ENCODE measurements at places on chromosomes 6 and 20.

DNA sequence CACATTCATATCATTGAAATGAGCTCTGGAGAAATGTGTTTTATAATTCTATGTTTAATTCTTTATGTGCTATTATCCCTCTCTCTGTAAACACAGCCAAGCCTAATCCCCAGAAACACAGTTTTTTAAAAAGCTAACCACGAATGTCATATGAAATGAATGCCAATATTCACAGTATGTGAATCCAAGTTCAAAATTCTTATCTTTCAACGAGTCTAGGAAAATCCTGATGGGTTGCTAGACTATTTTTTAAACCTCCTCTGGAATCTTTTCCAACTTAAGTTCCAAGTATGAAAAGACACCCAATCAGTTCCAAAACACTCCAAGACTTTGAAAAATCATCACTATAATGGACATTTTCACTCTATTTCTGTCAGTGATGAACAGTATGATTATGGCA, 689.3 kb downstream of the HACE1 start:
- ATAC-seq = no peak

GRCh38 chr6:131398176-131398575, 174.8 kb upstream of the ARG1 start:
- no peak for ATAC-seq

DNA sequence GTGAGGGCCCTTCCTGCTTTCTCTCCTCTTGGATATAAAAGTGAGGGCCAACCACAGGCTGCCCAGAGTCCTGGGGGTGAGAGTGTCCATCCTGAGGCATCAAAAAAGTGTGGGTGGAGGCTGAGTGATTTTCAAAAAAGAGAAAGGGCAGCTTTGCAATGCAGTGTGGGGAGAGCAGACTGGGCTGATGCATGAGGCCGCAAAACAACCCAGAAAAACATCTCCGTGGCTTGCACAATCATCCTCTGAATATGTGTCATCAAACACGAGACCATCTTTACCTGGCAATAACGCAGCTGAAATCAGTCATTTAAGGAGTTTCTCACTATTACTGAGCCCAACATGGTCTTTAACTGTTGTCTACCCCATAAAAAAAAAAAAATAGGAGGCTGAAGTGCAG, 191.2 kb upstream of the SOX4 start:
- no peak for ATAC-seq

- ATAC-seq = no peak
Observed at GRCh38 chr6:17935188-17936149, 52.0 kb downstream of the KIF13A start.

DNA sequence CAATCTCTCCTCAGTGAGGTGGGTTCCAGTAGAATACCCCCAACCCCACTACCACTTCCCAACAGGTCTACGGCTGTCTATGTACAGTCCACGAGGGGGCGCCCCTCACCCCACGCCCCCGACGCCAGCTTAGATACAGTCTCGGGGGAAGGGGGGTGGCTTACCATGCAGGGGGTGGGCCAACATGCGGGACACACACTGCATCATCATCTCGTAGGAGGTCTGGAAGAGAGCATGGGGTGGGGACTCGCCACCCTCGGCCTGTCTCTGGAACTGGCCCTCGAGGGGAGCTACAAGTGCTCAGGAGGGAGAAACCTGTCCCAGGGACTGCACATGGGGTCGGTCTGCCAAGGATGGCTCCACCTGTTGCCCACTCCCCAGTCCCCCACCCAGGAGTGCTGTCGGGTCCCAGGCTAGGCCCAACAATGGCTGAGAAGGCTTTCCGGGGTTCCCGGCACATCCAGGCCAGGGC, 8.5 kb downstream of the MTCH1 start:
- peak; percentile 10 for ATAC-seq

DNA sequence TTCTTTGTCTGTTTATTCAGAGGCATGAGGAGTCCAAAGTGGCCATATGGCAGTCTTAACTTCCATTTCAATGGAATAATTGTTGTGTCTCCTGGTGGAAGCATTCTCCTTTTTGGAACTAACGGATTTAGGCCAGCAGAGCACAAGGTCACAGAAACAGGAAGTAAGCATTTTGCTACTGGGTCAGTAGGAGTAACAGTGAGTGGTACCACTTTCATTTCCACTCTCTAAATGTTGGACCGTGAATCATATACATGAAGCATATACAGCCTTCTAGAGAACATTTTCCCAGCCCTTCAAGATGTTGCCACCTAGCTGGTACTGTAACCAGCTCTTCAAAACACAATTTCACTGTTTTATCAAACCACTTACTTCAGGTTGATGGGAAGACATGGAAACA, 182.8 kb downstream of the EYS start:
- no peak for ATAC-seq

DNA sequence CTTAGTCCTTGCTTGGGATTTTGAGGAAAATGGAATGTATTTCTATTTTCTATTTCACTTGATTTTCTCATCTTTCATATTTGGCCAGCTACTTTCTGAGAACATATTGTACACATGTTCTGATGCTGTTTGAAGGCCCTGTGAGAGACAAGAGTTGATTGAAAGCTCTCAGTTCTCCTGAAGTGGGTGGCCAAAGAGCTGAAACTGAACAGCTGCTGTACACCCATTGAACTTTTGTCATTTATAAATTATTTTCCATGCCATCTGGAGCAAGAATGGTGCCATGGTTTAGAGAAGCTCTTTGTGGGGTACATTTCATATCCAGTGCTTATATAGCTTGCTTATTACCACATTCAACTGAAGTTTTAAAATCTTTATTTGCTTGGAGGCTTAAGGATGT, 298.3 kb downstream of the PRL start:
- ATAC-seq = no peak

DNA sequence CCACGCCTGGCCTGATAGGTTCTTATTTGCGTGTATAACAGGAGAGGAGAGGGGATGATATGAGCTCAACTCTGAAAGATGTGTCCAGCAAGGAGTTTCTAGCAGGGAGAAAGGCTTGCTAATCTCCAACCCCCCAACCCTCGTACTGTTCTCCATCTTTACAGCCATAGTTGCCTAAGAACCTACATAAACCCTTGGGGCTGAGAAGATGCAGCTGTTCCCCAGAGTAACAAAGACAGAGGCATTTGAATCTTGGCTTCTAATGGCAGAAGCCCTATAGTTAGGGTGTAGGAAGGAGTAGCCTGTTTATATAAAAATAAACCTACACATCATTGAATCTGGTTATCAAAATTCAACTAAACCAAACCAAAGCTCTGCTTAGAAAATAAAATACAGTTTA, 631.4 kb upstream of the SLC35B3 start:
- no peak for ATAC-seq

DNA sequence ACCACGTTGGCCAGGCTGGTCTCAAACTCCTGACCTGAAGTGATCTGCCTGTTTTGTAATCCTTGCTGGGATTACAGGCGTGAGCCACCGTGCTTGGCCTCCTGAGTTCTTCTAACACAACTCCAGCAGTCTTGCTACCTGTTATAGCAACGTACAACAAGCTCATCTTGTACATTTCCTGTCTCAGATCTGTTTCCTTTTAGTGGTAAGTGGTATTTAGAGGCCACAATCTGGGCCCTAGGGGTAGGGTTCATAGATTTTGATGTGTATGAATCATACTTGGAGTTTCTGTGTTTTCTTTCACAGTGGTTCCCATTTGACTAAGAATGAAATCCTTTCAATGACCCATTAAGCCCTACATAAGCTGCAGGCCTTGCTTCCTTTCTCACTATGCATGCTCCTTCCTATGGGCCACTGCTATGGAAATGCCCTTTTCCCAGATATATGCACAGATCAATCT, 27.1 kb upstream of the SYNCRIP start:
- peak; percentile 83 for ATAC-seq

DNA sequence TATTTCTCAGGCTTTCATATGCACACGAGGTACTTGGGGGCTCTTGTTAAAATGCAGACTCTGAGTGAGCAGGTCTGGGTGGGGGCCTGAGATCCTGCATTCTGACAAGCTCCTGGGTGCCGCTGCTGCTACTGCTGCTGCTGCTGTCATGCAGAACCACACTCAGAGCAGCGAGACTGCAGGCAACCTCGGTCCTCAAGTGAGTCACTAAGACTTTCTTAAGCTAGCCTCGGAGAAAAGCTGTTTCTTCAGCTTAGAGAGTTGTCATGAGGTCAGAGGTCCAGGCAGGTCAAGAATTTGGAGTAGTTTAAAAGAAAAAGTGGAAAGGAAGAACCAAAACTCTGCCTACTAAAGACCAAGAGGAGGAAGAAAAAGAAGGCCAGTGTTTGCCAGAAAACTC, 92.9 kb downstream of the SPTLC3 start:
- peak; percentile 59 for ATAC-seq

GRCh38 chr6:40148882-40149573, 214.8 kb upstream of the MOCS1 start:
- ATAC-seq = no peak

DNA sequence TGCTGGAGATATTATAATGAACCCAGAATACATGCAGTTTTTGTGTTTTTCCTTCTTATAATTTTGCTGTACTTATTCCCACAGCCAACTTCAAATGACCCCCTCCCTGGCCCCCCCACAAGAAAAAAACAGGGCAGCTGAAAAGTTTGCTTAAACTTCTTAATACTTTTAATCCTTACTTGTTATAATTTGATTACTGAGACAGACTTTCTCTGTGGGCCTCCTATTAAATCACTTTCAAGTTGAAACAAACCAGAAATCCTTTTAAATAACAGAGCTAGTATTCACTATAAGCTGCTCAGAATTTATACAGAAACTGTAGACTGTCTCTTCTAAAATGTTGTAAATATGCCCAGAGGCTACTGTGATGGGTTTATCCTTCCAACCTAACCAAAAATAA, 106.3 kb downstream of the CENPW start:
- ATAC-seq = no peak

GRCh38 chr6:101605874-101606273, 212.4 kb downstream of the GRIK2 start:
- ATAC-seq = peak; percentile 90

- no peak for ATAC-seq
Observed at GRCh38 chr6:14333556-14334305, 216.2 kb downstream of the CD83 start.

- no peak for ATAC-seq
Observed at GRCh38 chr6:14337152-14337551, 219.6 kb downstream of the CD83 start.

- no peak for ATAC-seq
Observed at GRCh38 chr6:45647341-45648261, 269.9 kb upstream of the SUPT3H start.

DNA sequence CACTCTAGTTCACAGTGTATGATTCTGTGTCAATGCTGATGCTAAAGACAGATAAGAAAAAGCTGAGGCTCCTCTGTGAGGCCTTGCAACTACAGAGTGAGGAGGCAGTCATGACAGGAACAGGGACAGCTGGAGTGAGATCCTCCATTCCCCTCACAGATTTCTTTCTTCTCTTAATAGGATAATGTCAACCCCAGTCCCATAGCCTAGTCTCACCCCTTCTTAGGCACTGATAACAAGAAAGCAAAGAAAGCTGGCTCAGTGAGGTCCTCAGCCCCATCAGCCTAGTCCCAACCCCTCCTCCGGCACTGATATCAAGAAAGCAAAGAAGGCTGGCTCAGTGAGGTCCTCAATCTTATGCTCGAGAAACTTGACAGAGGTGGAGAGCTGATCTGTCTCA, 2.1 kb upstream of the PTCHD4 start:
- ATAC-seq = no peak

- no peak for ATAC-seq
Observed at GRCh38 chr6:151284548-151285017, 44.8 kb downstream of the AKAP12 start.

DNA sequence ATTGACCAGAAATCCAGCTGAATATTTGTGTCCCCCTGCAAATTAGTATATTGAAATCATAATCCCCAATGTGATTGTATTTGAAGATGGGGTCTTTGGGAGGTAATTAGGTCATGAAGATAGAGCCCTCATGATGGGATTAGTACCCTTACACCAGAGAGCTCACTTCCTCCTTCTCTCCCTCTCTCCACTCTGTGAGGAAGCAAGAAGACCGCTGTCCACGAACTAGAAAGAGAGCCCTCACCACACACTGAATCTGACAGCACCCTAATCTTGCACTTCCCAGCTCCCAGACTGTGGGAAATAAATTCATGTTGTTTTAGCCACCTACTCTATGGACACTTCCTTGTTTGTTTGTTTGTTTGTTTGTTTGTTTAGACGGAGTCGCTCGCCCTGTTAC, 11.9 kb upstream of the PLAGL1 start:
- ATAC-seq = no peak

- no peak for ATAC-seq
Observed at GRCh38 chr20:60903325-60903971, 348.6 kb upstream of the CDH4 start.

DNA sequence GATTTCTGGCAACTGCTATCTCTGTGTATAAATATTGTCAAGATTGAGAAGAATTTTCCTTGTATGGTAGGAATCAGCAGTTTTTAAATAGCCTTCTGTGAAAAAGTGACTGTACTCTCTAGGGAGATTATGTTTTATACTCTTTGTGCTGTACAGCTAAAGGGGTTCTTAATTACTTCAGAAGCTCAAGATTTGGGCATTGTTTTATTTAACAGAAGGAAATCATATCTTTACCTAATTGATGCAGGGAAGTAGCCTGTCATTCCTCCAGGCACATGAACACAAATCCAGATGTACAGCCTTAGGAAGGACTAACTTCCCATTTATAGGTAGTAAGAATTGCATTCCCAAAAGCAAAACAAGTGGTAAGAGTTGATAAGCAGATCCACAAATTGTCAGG, 1.3 kb downstream of the CALHM5 start:
- ATAC-seq = no peak

DNA sequence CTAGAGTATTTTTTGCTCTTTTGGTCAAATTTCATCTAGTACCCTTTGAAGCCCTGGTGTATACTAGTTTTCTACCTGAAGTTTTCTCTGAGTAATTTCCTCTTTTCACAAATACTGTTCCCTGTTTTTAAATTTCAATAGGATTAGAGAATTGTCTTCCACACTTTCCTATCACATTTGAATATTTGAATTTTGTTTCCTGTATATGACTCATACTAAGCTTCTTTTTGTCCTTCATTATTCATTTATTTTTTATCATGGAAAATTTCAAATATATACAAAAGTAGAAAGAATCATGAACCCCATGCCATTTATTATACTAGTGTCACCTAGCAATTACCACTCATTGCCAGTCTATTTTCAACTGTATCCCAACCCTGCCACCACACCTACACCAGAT, 52.7 kb downstream of the LHFPL5 start:
- ATAC-seq = no peak

DNA sequence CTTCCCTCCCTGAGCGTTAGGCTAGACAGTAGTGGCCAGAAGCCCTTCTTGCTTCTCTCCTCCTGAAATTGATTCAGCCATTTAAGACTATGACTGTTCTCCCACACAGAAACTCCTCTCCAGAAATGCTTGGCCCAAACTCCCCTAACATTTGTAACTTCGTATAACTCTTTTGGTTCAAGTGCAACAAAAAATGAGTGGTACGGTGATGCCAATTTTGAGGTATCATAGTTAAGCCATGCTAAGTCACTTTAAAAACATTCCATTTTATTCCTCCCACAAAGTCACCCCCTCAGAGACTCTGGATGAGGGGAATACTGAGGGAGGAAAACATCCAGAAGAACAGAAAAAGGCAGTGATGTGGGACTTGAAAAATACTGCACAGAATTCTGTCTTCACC, 21.1 kb upstream of the ROS1 start:
- no peak for ATAC-seq
